Fibroblast of lung (primary cell): ENCODE measurements at places on chromosomes 5 and 9.

- H3K27me3 ChIP-seq: no peaks in the 10 kb centered on the region
- no peak overlapping the region for H3K27ac ChIP-seq
- no peaks in the 10 kb centered on the region for H3K36me3 ChIP-seq
- H3K4me3 ChIP-seq: no peak overlapping the region
Measured at GRCh38 chr9:116596646-116597045, 90.5 kb upstream of the TRIM32 start.

DNA sequence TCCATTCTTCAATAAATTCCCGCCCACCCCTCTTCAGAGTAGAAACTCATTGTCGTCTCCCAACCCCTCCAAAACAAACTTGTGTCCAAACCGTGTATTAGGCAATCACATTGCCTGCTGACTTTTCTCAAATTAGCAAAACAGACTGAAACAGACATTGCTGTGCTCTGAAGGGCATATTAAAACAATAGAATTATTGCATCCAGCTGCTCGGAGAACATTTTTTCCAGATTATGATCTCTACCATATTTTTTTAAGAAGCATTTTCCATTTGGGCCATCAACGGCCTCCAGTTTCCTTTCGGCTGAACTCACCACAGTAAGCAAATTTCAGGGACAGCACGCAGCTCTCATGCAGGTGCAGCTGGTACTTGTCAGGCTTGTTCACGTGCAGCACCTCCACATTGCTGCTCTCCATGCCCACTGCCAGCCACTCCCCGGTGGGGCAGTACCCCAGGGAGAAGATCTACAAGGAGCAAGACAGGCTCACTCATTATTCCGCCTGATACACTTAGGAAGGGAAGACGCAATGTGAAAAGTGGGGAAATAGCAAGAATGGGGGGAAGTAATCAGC lies 104.1 kb downstream of the TLE1 start:
- peak; percentile 26 for DNase-seq
- H3K4me3 ChIP-seq: no peak overlapping the region
- H3K36me3 ChIP-seq: peaks cover 10% of the 10 kb centered on the region

DNA sequence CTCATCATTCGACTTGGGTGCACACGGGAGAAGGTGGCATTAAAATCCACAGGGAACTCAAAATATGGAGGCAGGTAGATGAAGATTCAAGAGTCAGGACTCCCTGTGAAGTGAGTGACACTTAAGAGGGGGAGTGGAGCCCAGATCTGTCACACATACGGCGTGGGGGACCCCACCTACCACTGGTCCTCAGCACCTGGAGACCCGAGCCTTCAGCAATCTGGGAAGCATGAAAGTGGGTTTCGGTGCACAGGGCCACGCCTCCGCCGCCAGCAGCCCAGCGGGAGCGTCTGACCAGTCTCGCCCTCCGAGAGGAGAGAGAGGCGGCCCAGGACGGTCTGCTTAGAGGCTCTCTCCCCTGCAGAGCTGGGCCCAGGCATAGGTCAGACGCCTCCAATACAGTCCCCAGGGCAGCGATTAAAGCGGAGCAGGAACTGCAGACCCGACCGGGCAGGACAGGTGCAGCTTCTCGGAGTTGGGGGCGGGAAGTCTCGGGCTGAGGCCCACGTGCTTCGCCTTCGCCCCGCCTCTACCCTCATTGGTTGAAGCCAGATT lies 639 bp upstream of the SLC2A8 start:
- H3K4me3 ChIP-seq: peak overlapping the region; percentile 25
- no peaks in the 10 kb centered on the region for H3K27me3 ChIP-seq
- no peaks in the 10 kb centered on the region for H3K36me3 ChIP-seq
- H3K4me1 ChIP-seq: no peaks in the 10 kb centered on the region
- no peak overlapping the region for H3K27ac ChIP-seq
- no peak for DNase-seq

DNA sequence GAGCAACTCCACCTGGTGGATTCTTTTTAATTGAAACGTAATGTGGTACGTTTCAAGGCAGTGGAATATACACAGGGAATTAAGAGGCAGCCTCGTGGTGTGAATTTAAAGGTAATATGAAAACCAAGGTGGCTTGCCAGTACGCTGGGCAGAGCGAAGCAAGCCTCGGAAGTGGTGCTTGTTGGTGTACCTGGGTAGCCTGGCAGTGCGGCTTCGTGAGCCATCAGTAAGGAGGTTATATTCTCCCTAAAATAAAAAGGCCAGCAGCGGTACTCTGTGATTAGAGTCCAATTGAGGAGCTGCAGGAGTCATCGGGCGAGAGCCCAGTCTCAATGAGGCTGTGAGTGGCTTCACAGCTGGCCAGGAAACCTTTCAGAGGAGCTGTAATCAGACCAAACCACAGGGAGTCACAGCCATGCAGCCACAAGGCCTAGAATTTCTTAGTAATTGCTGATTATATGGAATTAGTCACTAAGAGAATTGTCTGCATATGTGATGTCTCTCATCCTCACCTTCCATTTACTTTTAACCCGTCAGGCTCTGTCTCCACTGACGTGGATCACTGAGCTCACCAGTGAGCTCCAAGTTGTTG lies 57.7 kb downstream of the DCP2 start:
- H3K27ac ChIP-seq: no peak overlapping the region
- no peaks in the 10 kb centered on the region for H3K36me3 ChIP-seq
- H3K4me3 ChIP-seq: no peak overlapping the region
- DNase-seq: peak; percentile 49
- H3K27me3 ChIP-seq: no peaks in the 10 kb centered on the region

DNA sequence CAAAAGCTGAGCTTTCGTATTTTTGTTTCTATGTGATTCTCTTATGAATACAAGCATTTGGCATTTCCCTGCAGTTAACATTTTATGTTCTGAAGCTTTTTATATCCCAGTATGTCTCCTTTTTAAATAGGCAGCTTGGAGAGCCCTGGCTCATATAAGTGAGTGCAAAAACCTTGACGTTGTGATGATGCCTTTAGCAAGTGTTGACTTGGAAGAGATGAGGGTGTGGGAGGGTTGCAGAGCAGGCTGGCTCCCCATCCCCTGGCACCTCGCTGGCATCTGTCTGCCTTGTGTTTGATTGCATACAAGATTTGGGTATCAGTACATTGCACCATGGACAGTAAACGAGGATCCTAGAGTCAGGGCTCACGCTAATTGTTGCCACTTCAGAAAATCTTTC lies 42.1 kb upstream of the DIRAS2 start:
- no peaks in the 10 kb centered on the region for H3K27me3 ChIP-seq
- H3K27ac ChIP-seq: no peak overlapping the region
- no peak for DNase-seq
- H3K4me3 ChIP-seq: no peak overlapping the region
- H3K36me3 ChIP-seq: no peaks in the 10 kb centered on the region

DNA sequence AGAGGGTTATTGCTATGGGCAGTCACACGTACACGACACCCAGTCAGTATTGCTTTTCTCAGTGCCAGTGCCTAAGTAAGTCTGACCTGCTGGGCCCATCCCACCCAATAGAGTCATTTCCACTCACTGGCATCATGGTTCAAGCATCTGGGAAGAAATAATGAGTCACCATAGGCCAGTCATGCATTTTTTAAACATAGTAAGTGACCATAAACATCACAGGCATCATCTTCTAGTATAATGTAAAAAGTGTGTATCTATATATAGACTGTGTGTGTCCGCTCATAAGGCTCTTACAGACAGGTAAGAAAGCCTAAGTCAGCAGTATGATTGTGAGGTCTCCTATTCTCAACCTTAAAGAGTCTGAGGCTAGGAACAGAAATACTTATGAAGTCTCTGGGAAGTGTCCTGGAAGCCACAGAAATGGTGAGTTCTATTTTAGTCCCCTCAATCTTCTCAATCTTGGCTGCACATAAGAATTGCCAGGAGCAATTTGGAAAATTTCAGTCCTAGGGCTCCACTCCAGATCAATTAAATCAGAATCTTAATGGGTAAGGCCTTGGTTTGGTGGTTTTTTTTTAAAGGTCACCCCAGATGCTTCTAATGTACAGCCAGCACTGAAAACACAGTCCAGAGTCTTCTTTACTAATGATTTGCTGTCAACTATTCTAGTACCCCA lies 65.2 kb downstream of the ZNF366 start:
- H3K36me3 ChIP-seq: no peaks in the 10 kb centered on the region
- H3K4me1 ChIP-seq: peaks cover 9% of the 10 kb centered on the region

GRCh38 chr5:7534505-7534904 lies 138.6 kb downstream of the ADCY2 start:
- no peak for DNase-seq
- no peaks in the 10 kb centered on the region for H3K4me1 ChIP-seq
- H3K4me3 ChIP-seq: no peak overlapping the region
- H3K27me3 ChIP-seq: no peaks in the 10 kb centered on the region
- no peaks in the 10 kb centered on the region for H3K36me3 ChIP-seq

DNA sequence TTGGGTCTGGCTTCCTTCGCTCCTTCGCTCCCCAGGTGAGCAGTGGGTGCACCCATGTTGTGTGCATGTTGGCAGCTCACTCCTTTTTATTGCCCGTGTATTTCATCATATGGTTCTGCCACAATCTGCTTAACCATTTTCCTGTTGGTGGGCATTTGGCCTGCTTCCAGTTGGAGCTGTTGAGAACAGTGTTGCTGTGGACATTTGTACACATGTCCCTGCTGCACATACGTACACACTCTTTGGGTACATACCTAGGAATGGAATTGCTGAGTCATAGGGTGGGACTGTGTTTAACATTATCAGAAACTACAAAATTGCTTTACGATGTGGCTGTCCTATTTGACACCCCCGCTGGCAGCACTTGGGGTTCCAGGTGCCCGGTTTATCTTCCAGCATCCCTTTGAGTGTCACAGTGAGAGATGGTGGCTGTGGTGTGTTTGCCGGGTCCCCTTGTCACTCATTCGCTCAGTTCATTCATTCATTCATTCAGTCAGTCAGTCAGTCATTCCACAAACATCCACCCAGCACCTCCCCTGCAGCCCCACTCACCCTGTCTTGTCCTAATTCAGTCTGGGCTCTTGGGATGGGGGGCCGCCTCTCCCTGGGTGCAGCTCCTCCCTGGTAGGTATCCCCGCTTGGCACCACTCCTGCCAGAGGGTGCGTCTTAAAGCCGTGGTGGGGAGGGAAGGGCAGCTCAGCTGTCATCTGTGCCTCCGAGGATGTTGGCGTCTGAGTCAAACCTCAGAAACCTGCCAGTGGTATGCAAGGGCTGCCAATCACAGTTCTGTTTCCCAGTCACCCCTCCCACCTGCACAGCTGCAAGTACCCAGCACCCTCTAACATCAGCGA lies 7.9 kb upstream of the FIBCD1 start:
- H3K4me1 ChIP-seq: peaks cover 3% of the 10 kb centered on the region
- peak; percentile 40 for DNase-seq
- H3K27ac ChIP-seq: no peak overlapping the region
